A172 (cell line): ENCODE measurements at places on chromosomes 13 and 19. TPM values are rescaled to one million over a fixed set of nuclear protein-coding genes. Genes with fewer than 3 reads are reported as not detected.

GRCh38 chr13:68291595-68291994 is 1061.5 kb upstream of the PCDH9 start:
- no peak for DNase-seq

- no peak for DNase-seq
These were observed 18.4 kb downstream of the FOXO1 start for GRCh38 chr13:40648040-40648439.

- DNase-seq, result no peak
These were observed 3.9 kb downstream of the RPL18A start for GRCh38 chr19:17863520-17864182.

DNA sequence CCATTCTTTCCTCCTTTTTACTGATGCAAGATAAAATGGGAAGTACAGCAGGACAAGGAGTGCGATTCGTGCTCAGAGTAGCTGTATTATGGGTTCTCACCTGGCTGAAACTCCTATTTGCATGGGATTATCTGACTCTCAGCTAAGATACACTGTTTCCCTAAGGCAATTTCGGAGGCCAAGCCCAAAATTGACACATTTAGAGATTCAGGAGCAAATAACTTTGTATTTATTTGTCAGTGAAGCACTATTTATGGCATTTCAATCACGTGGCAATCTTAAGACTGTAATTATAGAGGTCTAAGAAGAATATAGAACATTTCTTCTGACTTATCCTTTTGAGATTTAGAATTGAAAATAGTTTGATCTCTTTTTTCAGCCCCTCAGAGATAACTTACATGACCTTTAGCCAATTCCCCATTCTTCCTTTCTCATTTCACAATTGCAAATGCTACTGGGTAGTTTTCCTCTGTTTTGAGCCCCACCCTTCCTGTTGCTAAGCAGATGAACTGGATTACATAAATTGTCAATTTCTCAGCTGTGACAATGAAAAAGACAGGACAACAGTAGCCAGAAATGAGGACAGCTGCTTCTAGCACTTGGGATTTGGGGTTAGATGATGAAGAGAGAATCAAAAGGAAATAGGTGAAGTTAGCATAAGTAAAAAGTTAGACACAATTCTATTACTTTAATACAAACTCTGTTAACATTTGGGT is 122.7 kb upstream of the FRY start:
- DNase-seq, result no peak

DNA sequence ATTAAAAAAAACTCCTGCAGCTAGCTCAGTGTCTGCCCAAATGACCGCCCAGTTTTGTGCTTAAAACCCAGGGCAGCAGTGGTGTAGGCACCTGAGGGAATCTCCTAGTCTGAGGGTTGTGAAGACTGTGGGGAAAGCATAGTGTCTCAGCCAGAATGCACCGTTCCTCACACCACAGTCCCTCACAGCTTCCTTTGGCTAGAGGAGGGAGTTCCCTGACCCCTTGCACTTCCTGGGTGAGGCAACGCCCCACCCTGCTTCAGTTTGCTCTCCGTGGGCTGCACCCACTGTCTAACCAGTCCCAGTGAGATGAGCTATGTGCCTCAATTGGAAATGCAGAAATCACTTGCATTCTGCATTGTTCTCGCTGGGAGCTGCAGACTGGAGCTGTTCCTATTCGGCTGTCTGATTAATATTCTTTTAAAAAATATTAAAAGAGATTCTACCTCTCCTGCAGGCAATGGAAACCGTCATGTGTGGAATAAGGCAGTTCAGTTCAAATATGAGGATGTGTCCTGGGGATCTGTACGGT is 645.7 kb downstream of the FGF9 start:
- no peak for DNase-seq

GRCh38 chr13:52128714-52129700 is at the start of gene NEK5:
NEK5 (minus strand) TSS chr13:52129073; CDS start chr13:52127482, 1,591 bp downstream.
- peak; percentile 20 for DNase-seq

NOVA2 gene
- 0.17 and 0.53 TPM in 2 replicates for total RNA-seq

CGB7 gene
- 0.43 and 1.4 TPM in 2 replicates for total RNA-seq

AMER2 gene
- total RNA-seq, result not detected in 2 replicates

ACP7 gene
- 0.03 and 0.31 TPM in 2 replicates for total RNA-seq
